ENCODE measurements at places on chromosomes 7 and 10.

DNA sequence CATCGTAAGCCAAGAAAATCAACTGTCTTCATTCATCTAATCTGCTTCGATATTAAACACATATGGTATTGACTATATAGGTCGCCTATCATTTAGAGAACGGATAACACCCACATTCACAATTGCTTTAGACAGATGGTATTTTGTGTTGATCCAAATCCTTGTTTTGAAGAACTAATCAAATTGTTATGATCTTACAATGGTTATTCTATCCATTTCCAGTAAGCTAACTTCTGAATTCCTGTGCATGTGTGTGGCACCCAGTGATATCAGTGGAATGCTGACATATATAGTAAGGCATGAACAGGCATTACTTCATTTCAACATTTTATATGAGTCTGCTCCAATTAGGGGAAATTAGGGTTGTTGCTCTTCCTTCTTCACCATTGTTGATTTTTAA lies 98.8 kb downstream of the SEMA3E start:
- no peak for DNase-seq

GRCh38 chr10:6995341-6995740 lies 415.3 kb upstream of the PRKCQ start:
- no peak for DNase-seq

- DNase-seq, result no peak
Measured at GRCh38 chr10:118746246-118746645, 8.5 kb downstream of the CACUL1 start.

GRCh38 chr10:31129271-31129670 lies 97.6 kb upstream of the ZNF438 start:
- DNase-seq, result no peak

DNA sequence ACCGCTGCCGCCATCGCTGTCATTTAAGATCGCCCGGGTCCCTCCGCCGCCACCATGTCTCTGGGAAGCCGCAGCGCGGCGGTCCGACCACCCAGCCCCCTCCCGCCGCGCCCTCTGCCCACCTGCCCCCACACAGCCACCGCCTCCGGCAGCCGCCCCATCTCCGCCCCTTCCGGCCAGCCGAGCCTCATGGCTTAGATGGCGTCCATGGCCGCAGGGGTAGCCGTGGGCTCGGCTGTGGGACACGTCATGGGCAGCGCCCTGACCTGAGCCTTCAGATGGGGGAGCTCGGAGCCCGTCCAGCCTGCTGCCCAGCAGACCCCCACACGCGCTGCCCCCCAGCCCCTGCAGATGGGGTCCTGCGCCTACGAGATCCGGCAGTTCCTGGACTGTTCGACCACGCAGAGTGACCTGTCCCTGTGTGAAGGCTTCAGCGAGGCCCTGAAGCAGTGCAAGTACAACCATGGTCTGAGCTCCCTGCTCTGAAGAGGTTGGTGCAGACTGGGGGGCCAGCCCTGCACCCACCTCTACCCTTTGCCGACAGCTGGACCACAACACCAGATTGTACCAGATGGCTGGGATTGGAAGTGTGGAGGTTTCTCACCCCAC lies 38.0 kb upstream of the TARP start:
- DNase-seq, result peak; percentile 74

GRCh38 chr10:122163174-122164022 lies 107.7 kb upstream of the BTBD16 start:
- DNase-seq, result no peak

GRCh38 chr10:1698185-1698584 lies 39.1 kb downstream of the ADARB2 start:
- no peak for DNase-seq

DNA sequence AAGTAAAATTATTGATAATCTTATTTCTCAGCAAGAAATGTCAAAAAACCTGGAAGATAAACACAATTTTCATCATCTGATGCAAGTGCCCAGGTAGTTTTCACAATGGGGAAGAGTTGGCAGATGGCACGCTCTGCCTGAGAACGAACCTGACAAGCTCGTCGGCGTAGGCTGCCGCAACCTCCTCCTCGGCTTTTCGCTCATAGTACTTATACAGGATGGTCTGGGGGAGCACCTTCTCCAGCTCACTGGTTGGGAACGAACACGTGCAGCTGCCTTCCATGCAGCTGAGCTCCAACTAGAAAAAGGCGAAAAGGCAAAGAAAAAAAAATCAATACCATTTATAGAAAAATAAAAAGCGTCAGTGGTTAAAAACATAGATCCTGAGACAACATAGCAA lies 68.9 kb downstream of the RNF216 start:
- DNase-seq, result no peak

DNA sequence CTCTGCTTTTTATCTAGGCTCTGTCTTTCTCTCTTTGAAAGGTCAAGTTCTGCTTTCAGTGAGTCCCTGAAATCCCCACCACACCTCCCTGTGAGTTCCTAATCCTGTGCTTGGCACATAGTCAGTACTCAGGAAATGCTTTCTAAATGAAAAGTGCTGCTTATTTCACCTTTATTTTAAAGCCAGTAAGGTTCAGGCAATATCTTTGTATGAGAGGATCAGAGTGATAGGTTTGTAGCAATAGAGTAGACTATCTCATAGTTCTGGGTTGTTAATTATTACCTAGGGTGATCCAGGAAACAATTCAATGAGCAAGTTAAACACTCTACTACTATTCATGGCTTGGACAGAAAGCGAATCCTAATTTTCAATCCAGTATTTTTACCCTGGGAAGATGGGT lies 7.4 kb upstream of the LAMB1 start:
- no peak for DNase-seq

- no peak for DNase-seq
Measured at GRCh38 chr10:99619090-99619800, 994 bp downstream of the SLC25A28 start.

DNA sequence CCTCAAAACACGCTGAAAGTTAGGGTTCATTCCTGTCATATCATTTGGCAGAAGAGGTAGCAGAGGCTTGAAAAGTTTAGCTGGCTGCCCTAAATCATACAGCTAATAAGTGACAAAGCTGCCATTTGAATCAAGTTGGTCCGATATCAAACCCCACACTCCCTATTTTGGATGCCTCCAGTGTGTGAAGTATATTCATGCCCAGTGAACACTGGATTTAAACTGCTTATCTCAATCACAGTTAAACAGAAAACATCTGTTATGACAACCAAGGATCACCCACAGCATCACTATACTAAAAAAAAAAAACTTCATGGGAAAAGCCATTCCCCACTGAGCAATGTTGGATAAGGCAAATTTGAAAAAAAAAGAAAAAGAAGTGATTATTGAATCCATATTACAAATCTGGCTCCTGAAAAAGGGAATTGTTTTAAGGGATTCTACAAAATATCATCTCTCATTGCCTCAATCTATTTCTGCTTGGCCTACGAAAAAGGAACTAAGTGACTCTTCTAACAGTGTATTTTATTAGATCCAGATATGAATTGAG lies 48.3 kb downstream of the ABCB1 start:
- no peak for DNase-seq

DNA sequence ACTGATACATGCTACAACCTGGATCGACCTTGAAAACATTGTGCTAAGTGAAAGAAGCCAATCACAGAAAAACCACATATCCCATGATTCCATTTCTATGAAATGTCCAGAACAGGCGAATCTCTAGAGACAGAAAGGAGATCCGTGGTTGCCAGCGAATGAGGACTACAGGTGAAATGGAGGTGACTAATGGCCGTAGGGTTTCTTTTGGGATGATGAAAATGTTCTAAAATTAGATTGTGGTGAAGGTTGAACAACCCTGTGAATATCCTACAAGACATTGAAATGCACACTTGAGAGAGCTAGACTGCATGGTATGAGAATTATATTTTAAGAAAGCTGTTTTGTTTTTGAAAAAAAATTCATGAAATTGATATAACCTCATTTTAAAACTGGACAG lies 188.5 kb upstream of the PLXNA4 start:
- DNase-seq, result no peak

DNA sequence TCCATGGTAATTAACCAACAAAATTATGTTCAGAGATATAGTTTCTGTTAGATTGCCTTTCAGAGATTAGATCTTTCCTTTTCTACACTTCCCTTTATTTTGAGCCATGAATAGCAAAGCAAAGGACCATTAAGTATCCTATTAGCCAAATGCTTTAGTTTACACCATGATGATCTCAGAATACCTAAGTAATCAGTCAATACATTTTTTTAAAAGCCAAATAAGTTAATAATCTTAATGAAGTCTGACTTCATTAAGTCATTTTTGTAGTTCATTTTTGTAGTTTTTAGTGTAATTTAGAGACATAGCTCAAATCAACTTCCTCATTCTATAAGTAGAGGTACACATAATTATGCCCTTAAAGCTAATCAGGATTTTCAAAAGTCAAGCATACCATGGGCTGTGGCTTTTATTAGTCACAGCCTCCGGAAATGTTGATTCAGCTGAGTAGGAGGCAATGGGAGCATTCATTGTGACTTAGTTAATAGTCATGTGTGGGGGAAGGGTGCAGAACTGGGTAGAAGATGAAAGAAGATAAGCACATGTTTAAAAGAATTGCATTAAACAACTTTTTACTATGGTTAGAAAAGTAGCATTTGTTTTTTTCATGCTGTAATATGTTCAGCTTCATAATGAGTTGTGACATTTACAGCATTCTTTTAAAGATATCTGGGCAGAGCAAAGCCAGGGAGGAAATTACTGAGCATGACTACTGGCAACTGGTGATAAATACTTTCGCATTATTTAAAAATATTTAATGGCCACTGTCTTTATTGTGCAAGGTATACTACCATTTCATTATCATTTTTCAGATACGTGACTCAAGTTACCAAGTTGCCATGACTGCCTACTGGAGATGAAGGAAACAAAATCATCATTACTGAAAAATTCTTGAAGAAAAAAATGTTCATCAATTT lies 57.3 kb upstream of the CCDC71L start:
- DNase-seq, result no peak

GRCh38 chr10:77798940-77799339 lies 127.6 kb downstream of the DLG5 start:
- no peak for DNase-seq

- DNase-seq, result no peak
Measured at GRCh38 chr7:138842111-138842510, 44.1 kb upstream of the ATP6V0A4 start.

DNA sequence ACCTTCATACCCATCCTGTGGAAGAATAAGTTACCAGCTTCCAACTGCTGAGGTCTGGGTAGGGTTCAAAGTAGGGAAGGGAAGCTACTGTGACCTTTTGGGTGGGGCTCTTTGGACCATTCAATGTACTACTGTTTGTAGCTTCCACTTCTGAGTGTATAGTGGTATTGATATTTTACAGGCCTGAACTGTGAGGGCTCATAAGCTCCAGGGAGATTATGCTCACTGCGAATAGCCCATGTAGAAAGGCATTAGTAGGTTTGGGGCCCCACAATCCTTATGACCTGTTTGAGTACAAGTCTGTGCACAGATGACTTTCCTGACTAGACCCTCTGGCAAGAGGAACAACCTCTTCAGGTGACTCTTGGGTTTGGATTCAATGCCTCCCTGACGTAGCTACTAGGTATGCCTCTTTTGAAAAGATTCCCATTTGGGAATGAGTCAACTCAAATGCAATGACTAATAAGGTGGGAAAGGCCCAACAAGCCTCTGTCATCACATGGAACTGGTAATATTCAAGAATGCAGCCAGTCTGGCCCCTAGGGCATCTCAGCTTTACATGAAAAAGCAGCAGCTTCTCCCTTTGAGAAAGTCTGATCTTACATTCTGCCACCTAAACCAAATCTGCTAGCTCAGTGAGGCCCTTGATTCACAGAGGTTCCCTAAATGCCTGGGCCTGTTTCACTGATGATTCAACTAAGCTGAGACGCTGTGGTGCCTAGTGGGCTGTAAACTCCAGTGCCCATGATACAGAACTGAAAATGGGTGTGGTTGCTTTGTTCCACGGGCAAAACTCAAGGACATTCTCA lies 79.8 kb downstream of the ABI1 start:
- no peak for DNase-seq

GRCh38 chr7:732556-732955 lies 5.5 kb upstream of the PRKAR1B start:
- DNase-seq, result no peak

DNA sequence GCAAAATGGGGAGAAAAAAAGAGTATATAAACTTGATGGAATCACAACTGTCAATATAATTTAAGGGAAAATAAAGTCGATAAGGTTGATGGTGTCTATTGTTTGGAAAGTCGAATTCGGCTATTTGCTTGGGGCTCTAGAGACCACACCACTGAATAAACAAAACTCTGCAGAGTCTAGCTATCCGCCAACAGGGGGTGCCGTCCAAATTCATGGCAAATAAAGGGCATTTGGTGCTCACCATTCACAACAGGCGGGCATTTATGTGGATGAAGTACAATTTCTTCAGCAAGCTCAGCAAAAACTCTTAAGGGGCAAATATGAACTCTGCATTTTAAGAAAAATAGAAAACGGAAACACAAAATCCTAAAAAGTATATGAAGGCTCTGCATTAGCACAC lies 23.3 kb downstream of the CD36 start:
- DNase-seq, result no peak

- no peak for DNase-seq
Measured at GRCh38 chr10:1043532-1043995, 5.4 kb downstream of the IDI1 start.

DNA sequence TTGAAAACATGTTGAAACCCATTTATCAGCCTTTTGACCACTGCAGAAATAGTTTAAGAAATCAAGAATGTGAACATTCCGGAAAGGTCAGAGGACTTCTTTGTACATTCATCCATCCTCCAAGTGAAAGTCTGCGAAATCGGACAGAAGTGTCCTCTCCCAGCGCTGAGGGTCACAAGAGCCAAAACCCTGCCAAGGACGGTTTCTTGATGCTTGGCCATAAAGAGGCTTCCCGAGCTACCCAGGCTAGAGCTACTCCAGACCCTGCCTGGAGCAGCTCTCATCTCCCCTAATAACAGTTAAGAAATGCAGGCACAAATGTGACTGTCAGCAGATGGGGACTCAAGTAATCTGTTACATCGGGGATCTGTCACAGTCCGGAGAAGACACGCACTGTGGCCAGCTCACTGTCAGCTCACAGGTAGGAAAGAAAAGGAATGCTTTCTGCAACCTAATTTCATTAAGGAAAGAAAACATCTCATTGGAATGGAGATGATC lies 4.5 kb upstream of the CYTH3 start:
- peak; percentile 65 for DNase-seq

- DNase-seq, result no peak
Measured at GRCh38 chr7:27952456-27953285, 212.7 kb downstream of the TAX1BP1 start.

DNA sequence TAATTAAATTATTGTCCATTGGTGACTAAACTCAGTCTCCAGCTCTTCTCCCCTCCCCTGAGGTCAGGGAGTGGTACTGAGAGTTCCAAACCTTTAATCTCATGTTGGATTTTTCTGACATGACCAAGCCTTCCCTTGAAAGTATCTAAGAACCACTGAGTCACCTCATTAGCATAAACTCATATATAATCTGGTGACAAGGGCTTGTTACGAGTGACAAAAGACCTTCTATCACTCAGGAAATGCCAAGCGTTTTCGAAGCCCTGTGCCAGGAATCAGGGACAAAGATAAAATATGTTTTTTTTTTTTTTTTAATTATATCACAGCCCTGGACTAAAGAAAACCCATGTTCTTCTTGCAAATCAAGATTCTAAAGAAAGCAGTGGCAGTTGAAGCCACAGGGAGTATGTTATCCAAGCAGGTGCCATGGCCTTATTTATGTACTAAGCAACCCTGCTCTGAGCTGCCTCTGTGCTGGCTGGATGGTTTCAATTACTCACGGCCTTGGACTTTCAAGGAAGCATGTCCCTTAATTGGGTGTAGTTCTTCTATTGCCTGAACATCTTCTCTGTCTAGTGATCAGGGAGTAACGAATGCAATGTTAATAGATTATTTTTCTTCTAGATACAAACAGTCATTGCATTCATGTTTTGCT lies 169.0 kb upstream of the PRKCQ start:
- no peak for DNase-seq

- no peak for DNase-seq
Measured at GRCh38 chr7:142413280-142414000, 155.6 kb upstream of the PRSS58 start.

Data from NCI-H524 (cell line).